ENCODE measurements at places on chromosomes 11 and 22.

- DNase-seq = no peak
Measured at GRCh38 chr11:2441171-2441570, 3.1 kb downstream of the TRPM5 start.

DNA sequence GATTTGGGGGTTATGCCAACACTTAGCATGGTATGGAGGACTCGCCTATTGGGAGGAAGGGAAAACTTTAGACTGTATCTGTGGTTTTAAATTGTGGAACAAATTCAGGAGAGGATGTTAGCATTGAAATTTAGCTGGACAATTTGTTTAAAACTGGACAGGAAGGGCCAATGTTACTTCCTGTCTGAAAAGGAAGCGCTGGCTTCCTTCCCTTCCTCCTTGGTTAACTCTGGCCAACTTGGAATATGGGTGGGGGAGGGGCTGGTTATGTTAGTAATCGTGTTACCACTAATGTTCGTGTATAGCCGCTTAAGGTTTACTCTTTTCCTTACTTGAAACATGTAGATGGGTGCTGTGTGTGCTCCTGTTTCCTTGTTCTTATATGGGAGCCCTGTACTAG is 13.9 kb downstream of the CTNND1 start:
- DNase-seq = no peak

- no peak for DNase-seq
Measured at GRCh38 chr11:100928426-100928825, 201.2 kb downstream of the PGR start.

DNA sequence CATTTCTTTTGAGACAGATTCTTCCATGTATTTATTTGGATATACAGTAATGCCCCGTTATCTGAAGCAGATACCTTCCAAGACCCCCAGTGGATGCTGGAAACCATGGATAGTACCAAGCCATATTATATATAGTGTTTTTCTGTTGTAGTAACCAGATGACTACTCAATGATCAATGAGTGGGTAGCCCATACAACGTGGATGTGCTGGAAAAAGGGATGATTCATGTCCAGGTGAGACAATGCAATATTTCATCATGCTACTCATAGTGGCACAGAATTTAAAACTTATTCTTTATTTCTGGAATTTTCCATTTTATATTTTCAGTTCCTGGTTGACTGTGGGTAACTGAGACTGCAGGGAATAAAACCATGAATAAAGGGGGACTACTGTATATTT is 427.5 kb downstream of the METTL15 start:
- no peak for DNase-seq

DNA sequence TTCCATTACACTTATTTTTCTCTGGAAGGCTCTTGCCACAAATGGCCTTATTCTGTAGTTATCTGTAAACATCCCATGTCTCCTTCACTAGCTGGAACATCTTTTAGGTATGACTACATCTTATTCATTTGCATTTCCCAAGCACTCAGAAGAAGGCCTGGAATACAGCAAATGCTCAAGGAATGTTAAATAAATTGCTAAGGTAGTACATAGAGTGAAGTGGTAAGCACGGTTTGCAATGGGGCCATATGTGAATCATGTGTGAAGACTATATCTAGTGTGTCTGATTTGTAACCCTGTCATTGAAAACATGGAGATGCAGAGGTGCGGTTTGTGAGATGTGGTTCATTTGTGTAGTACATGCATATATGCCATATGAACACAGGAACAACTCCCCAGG is 33.5 kb downstream of the GDPD4 start:
- no peak for DNase-seq

DNA sequence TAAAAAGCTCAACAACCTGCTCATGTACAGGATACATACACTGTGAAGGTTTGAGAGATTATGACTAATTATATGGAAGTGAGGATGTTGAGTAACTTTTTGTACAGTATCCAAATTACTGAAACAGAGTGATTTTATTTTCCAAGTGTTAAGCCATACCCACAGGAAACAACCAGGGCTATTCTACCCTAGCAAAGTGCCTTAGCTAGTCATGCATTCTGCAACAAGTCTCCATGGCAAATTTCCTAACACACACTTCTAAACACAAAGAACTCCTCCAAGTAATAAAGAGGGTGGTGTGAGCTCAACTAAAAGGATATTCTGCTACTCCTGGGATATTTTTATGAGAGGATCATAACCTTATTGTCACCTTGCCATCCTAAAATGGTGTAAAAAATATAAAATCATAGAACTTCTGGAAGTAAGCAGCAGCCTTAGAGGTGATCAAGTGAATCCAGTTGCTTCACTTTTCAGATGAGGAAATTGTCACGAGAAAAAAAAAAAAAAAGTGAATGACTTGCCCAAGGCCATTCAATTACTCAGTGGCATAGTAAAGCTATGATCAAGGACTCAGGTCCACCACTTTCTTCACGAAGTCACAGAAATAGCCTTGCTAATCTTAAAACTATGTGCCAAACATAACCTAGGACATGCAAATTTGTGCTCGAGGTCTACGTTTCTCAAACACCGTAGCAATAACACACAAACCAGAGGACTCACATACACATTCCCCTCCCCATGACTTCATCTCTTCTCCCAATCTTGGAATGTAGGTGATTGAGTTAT is 4.2 kb downstream of the LGR4 start:
- DNase-seq = no peak

GRCh38 chr11:35905646-35906276 is 38.1 kb upstream of the LDLRAD3 start:
- DNase-seq = no peak

DNA sequence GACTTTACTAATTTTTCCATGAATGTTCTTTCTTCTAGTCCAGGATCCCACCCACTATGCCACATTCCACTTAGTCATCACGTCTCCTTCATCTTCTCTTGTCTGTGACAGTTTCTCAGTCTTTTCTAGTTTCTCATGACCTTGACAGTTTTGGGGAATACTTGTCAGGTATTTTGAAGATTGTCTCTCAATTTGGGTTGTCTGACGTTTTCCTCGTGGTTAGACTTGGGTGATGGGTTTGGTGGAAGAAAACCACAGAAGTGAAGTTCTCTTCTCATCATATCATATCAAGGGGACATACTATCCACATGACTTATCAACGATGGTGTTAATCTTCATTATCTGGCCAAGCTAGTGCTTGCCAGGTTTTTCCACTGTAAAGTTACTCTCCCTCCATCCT is 102.4 kb downstream of the LRRC32 start:
- DNase-seq = no peak

GRCh38 chr11:104279587-104279986 is 115.6 kb upstream of the PDGFD start:
- DNase-seq = no peak

- peak; percentile 70 for DNase-seq
Measured at GRCh38 chr11:63682066-63683021, 1.0 kb downstream of the RTN3 start.

All from Karpas-422 (cell line).